Ovary (tissue), 10 donors: ENCODE measurements at places on chromosomes 5 and 9. TPM values are rescaled to one million over a fixed set of nuclear protein-coding genes. Genes with fewer than 3 reads are reported as not detected.

GRCh38 chr9:107784235-107784958 is 294.8 kb upstream of the KLF4 start:
- H3K27me3 ChIP-seq, result no peaks in the 10 kb centered on the region
- H3K36me3 ChIP-seq, result no peaks in the 10 kb centered on the region
- H3K4me3 ChIP-seq, result no peak overlapping the region
- peaks cover 3% of the 10 kb centered on the region for H3K4me1 ChIP-seq
- H3K27ac ChIP-seq, result no peak overlapping the region

DNA sequence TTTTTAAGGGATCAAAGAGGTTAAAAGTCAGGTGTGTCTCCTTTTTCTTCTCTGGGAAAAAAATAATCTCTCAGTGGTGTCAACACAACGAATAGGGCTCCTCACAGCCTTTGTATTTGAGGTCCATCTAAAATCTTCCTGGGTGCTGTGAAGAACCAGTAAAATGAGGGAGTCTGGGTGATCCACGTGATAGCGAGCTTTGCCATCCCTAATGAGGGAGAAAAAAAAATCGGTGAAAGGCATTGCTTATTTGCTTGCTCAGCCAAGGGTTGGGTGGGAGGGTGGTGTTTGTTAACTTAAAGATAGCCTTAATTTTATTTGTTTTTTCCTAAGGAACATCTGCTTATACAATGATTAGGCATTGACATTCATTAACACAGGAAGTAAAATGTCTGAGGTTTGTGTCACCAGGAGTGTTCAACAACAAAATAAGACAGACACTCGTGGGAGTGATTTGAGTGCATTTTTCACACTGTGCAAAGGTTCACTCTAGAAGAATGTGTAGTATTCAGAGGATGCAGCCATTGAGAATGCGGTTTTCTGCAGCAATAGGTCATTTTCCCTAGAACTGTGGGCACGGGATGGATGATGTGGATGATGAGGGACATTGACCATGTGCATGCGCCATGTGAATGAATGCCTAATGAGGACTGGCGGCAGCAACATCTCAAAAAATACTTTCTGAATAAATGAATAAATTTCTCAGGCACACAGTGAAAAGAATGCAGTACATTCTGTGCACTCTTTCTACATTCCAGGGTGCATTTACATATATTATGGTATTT is 369.5 kb downstream of the NTRK2 start:
- H3K36me3 ChIP-seq, result no peaks in the 10 kb centered on the region
- H3K4me1 ChIP-seq, result no peaks in the 10 kb centered on the region
- no peaks in the 10 kb centered on the region for H3K27me3 ChIP-seq
- DNase-seq, result no peak
- no peak overlapping the region for H3K4me3 ChIP-seq
- H3K27ac ChIP-seq, result no peak overlapping the region

PCDH1 gene
- total RNA-seq, result 8.8 TPM

PCDHA1 gene
- total RNA-seq, result not detected

DNA sequence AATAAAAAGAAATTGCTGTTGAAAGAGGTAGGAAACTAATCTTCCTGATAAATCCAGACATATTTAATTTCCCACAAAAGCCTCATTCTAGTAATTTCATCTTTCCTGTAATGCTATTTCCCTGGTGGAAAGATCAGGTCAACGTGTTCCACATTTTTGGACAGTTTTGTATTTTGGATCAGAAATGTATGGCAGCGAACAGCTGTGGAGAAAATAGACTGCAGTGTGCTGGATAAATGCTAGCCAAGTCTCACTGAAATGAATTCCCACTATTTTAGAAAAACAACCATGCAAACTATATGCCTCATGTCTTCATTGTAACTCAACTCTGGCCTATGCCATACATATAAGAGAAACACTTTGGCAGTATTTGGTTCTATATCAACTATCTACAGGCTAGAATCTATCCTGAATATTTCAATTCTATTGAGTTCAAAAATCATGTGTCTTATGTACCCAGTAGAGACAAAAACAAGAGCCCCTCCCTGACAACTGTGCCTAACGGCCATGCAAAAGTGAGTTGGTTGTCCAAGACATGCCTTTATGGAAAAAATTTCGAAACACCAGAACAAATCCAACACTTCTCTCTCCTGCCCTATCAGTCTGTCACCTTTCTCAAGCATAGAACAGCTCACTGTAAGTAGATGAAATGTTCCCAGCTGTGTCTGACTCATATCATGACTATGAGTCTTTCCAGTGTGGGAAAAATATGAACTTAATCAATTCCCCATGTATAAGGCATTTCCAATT is 191.3 kb upstream of the NREP start:
- no peak overlapping the region for H3K4me3 ChIP-seq
- DNase-seq, result no peak
- H3K27me3 ChIP-seq, result peaks cover 2% of the 10 kb centered on the region
- no peaks in the 10 kb centered on the region for H3K36me3 ChIP-seq
- H3K27ac ChIP-seq, result no peak overlapping the region

GNA14 gene
- 7.9 TPM for total RNA-seq

GRCh38 chr9:89555451-89556375 is 49.1 kb upstream of the GADD45G start:
- DNase-seq, result no peak
- no peak overlapping the region for H3K27ac ChIP-seq
- H3K4me3 ChIP-seq, result no peak overlapping the region
- no peaks in the 10 kb centered on the region for H3K27me3 ChIP-seq
- no peaks in the 10 kb centered on the region for H3K36me3 ChIP-seq
- H3K4me1 ChIP-seq, result no peaks in the 10 kb centered on the region
